ENCODE measurements at places on chromosomes 6 and 20.

- DNase-seq, result no peak
Measured at GRCh38 chr6:95601133-95601532, 23.8 kb downstream of the MANEA start.

DNA sequence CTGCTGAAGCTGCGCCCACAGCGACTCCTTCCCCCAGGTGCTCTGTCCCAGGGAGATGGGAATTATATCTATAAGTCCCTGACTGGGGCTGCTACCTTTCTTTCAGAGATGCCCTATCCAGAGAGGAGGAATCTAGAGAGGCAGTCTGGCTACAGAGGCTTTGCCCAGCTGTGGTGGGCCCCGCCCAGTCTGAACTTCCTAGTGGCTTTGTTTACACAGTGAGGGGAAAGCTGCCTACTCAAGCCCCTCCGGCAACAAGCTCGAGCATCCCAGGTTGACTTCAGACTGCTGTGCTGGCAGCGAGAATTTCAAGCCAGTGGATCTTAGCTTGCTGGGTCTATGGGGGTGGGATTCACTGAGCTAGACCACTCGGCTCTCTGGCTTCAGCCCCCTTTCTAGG lies 152.5 kb upstream of the MAP3K7 start:
- no peak for DNase-seq

DNA sequence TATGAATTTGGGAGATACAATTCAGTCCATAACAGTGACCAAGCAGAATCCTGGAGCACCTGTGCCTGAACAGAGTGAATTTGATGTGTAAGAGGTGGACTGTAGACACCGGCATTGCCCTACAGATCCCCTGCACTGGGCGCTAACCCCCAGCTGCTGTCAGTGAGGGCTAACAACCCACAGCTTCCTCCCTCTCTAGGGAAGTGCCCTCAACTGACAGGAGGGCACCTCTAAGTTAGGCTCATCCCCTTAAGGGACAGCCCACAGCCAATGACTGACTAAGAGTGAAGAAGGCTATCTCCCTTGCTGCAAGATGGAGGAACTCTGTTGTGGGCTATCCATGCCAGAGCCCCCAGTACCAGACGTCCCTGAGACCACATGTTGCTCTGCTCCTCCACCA lies 15.3 kb upstream of the BPIFB1 start:
- no peak for DNase-seq

DNA sequence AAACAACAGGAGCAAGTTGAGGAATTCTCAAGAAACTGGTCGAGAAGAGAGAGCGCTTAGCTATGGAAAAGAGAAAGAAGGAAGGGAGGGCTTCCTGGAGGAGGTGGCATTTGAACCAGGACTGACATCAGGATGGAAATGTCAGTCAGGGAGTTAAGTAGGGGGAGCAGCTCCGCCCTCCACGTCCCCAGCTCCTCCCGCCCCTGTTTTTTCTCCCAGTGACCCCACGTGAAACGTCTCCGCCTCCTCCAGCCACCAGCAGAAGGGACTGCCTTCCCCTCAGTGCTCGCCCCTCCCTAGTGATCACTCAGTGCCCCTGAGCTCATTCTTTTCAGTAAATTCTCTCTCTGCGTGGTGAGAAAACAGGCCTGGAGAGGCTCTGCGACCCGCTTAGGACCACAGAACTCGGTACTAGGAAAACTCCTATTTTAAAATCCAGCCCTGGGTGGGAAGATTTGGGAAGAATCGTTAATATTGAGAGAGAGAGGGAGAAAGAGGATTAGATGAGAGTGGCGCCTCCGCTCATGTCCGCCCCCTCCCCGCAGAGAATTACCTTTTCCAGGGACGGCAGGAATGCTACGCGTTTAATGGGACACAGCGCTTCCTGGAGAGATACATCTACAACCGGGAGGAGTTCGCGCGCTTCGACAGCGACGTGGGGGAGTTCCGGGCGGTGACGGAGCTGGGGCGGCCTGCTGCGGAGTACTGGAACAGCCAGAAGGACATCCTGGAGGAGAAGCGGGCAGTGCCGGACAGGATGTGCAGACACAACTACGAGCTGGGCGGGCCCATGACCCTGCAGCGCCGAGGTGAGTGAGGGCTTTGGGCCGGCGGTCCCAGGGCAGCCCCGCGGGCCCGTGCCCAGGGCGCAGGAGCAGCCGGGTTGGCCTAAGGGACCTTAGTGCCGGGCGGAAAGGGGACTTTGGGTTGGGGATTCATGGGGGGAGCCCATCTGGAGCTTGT lies 4.6 kb downstream of the HLA-DPB1 start:
- DNase-seq, result no peak

- no peak for DNase-seq
Measured at GRCh38 chr20:44173116-44173515, 13.9 kb downstream of the JPH2 start.

DNA sequence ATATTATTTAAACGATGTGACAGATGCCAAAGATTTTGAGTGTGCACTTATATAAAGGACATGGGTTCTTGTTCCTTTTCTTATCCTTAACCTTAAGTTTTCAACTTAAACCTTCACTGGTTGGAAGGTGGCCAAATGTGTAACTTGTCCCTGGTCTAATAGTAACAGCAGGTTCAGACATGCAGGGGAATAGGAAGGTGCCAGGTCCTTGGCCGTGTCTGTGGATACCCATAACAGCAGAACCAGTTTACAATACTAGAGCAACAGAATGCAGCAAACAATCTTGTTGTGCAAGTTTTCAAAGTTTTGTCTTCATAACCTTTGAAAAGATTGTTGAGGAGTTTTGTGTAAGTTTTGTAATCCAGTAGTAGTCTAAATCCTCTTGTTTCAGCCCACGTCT lies 4.4 kb downstream of the MYB start:
- DNase-seq, result no peak

- peak; percentile 31 for DNase-seq
Measured at GRCh38 chr20:63653041-63653973, at the start of gene STMN3. TSS of gene STMN3 (minus strand) at chr20:63653424. CDS start at chr20:63653345, 79 bp downstream.

GRCh38 chr6:134315189-134315588 lies 2.7 kb downstream of the SGK1 start:
- DNase-seq, result no peak

DNA sequence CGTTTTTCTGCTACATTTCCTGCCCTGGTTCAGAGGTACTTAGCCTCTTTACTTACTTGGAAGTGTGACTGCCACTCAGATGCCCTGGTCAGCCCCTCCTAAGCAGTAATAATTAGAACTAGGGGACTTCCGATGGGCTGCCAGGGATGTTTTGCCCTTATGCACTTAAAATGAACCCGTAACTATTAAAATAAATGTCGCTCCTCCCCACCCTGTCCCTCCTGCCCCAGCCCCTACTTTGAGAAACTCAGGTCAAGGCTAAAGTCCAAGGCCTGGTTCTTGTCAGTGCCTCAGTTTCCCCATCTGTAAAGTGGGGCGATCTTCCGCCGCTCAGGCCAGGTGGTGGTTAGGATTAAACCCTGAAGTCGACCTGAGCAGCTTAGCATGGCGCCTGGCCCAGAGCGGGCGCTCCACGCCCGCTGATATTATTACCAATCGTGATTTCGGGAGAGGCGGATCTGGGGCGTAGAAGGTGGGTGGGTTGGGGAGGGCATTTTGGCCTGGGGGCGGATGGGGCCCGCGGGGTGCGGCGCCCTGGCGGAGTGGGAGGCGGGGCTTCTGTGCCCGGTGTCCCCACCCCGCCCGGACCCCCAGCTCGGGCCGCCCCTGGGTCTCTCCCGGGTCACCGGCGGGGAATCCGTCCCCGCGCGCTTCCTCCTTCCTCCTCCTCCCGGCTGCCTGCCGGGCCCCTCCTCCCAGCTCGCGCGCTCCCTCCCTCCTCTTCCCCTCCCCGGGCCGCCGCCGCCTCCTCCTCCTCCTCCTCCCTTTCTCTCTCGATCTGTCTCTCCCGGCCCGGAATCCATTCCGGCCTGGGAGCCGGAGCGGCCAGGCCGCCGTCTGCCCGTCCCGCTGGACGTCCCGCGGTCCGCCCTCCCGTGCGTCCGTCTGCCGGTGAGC lies at the start of gene SRC:
Gene SRC (plus strand): TSS at position 802 of the 897 bp plus-strand sequence. CDS start 38,014 bp downstream, outside the sequence.
- DNase-seq, result no peak

- DNase-seq, result no peak
Measured at GRCh38 chr6:73083886-73084285, 141.4 kb downstream of the KHDC1L start.

GRCh38 chr6:26029570-26029856 lies 57.7 kb upstream of the HFE start:
- no peak for DNase-seq

DNA sequence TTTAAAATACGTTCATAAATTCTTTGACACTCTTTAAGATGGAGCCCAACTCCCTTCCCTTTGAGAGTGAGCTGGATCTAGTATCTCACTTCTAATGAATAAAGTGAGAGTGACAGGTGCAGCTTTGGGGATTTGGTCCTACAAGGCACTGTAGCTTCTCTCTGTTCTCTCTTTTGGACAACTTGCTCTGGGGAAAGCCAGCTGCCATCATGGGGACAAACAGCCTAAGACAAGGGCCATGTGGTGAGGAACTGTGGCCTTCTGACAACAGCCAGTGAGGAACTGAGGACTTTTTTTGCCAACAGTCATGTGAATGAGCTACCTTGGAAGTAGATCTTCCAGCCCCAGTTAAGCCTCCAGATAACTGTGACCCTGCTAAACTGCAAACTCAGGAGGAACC lies 272.8 kb upstream of the AGPAT4 start:
- no peak for DNase-seq

GRCh38 chr20:31602431-31602778 lies 2.7 kb upstream of the ID1 start:
- DNase-seq, result no peak

DNA sequence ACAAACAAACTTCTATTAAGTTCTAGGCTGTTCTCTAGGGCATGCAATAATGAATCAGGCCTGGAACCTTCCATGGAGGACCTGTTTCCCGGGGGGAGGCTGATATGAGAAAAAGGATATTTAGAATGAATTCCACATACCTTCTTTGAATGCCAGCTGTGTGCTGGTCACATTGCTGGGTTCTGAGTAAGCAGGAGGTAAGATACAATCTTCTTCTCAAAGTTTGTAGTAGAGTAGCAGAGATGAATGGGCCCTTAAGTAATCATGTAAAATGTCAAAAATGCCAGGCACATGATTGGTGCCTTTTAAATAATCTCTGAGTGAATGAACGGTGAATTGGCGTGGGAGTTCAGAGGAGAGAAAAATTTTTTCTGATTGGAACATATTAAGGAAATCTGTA lies 47.4 kb downstream of the TGM2 start:
- DNase-seq, result no peak

GRCh38 chr6:132058975-132059374 lies 107.8 kb upstream of the CCN2 start:
- DNase-seq, result no peak

GRCh38 chr6:81766482-81767069 lies 14.1 kb upstream of the TENT5A start:
- no peak for DNase-seq

- no peak for DNase-seq
Measured at GRCh38 chr6:140203661-140204147, 829.3 kb upstream of the CITED2 start.

GRCh38 chr6:13500264-13500663 lies 12.9 kb upstream of the GFOD1 start:
- DNase-seq, result no peak

DNA sequence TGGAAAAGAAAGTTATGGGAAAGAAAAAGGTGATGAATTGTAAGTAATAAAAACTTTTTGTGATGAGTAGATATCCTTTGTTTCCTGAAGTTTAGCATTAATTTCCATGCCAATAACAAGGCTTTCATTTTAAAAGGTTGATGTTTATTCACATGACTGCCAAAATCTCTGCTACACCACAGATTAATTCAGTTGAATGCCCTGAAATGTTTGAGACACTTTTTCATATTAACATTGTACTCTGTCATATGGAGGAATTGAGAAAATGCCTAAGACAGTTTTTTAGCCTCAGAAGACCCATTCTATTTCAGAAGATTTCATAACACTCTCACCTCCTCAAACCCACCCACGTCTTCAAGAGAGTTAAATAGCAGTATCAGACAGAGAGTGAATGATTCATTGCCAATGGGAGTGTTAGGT lies 115.5 kb downstream of the ADGRG6 start:
- DNase-seq, result no peak

GRCh38 chr20:63371291-63371865 lies 10.2 kb upstream of the CHRNA4 start:
- DNase-seq, result no peak

GRCh38 chr20:61370841-61371303 lies 118.8 kb downstream of the CDH4 start:
- DNase-seq, result no peak

DNA sequence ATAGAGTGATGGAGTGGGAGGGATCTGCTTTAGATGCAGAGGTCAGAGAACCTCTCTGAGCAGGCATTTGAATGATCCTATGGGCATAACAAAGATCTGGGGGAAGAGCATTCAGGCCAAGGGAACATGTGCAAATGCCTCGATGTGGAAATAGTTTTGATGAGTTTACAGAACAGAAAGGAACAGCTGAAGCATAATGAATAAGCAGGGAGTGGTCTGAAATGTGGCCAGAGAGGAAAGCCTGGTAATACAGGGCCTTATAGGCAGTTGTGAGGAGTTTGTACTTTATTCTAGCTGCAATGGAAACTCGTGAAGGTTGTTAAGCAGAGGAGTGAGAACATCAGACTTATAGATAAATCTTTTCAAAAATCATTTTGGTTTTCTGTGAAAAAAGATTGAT lies 33.0 kb upstream of the ME1 start:
- DNase-seq, result no peak

- DNase-seq, result no peak
Measured at GRCh38 chr6:71088166-71088565, 131.3 kb upstream of the B3GAT2 start.

DNA sequence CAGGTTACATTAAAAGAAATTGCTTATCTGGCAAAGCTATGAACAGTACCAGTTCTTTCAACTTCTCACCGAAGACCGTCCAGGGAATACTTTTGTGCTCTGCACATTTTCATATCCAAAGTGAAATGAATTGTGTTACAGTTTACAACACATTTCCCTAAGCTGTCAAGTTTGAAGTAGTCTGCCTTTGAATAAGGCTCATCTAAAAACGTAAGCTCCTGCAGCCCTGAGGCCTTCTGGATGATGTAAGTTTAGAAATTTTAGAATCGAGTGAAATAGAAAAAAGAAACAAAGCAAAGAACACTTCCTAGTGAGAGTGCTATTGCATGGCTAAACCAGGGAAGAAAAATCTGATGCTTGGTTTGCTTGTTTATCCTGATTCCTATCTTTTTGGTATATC lies 653.8 kb downstream of the MMUT start:
- no peak for DNase-seq

Data from activated CD4-positive, CD25-positive, alpha-beta regulatory T cell (primary cell).